ENCODE measurements at places on chromosomes 2 and 18.

DNA sequence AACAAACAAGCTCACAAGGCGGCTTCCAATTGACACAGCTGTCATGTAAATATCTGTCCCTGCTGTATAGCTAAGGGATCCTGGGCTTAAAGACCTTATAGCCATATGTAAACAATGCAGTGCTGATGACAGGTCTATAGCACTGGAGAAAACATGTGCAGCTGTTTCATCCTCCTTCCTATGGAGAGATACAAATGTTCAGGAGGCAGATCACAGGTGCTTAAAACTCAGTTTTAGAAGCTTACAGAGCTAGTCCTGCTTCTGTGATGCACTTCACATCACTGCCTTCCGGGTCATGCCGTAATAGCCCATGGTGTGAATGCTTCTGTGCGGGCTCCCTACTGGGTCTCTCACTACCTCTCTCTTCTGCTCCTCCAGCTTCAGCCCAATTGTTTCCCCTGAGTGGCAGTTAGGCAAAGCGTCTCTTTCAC, 262.4 kb upstream of the CHST9 start:
- DNase-seq: no peak

GRCh38 chr18:40821596-40822243, 1133.3 kb upstream of the PIK3C3 start:
- DNase-seq: no peak

- DNase-seq: no peak
These were observed 558 bp downstream of the MRPS5 start for GRCh38 chr2:95121093-95121406.

GRCh38 chr2:58313926-58314325, 72.8 kb upstream of the FANCL start:
- DNase-seq: no peak

DNA sequence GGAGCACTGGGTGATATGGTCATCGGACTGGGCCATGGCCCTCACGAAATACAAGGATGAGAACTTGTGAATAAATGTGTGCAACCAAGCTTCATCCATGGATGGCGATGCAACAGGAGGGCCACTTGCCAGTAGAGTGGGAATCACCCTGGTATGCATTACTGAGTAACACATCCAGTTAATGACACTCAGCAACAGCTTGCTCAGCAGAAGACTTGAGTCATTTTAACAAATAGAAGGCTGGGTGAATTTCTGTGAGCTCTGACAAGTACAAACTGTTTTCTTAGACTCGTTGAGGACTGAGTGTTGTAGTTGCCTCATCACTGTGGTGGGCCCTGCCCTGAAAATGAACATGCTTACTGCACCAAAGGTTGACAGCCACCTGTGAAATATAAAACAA, 221.6 kb downstream of the NCKAP5 start:
- DNase-seq: no peak

DNA sequence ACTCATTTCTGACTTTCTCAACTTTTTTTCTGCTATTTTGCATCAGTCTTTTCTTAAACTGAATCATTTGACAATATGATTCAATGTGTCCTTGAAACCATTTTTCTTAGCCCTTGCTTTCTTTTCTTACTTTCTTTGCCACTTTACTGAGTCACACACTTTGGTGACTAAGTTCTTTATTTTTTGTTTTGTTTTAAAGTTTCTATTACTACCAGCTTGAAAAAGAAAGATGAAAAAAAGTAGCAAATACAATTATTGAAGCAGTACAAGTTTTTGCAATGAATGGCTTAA, 116.5 kb downstream of the DOCK10 start:
- no peak for DNase-seq

GRCh38 chr2:47046271-47046670, 108.8 kb downstream of the STPG4 start:
- DNase-seq: no peak

Data from stimulated activated CD8-positive, alpha-beta memory T cell treated with anti-CD3 and anti-CD28 coated beads, Interleukin-7, amount 100 ng/mL, for 1 hour (primary cell).